ENCODE measurements at places on chromosomes 2 and 18.

- no peak for DNase-seq
- H3K27ac ChIP-seq: no peak overlapping the region
- H3K27me3 ChIP-seq: no peaks in the 10 kb centered on the region
- no peak overlapping the region for H3K4me3 ChIP-seq
Measured at GRCh38 chr2:11422901-11423435, 43.0 kb downstream of the E2F6 start.

GRCh38 chr2:119721043-119721442 lies 38.7 kb upstream of the PTPN4 start:
- no peak overlapping the region for H3K4me3 ChIP-seq
- peaks cover 7% of the 10 kb centered on the region for H3K4me1 ChIP-seq
- H3K27me3 ChIP-seq: no peaks in the 10 kb centered on the region
- no peaks in the 10 kb centered on the region for H3K36me3 ChIP-seq
- H3K27ac ChIP-seq: no peak overlapping the region

GRCh38 chr2:9384521-9384920 lies 38.8 kb downstream of the ITGB1BP1 start:
- H3K4me3 ChIP-seq: no peak overlapping the region
- H3K27ac ChIP-seq: no peak overlapping the region
- no peaks in the 10 kb centered on the region for H3K4me1 ChIP-seq
- no peak for DNase-seq
- H3K27me3 ChIP-seq: no peaks in the 10 kb centered on the region

- H3K36me3 ChIP-seq: peaks cover 32% of the 10 kb centered on the region
- DNase-seq: no peak
- H3K4me1 ChIP-seq: no peaks in the 10 kb centered on the region
- no peak overlapping the region for H3K27ac ChIP-seq
Measured at GRCh38 chr2:3584608-3585260, 9.7 kb downstream of the RPS7 start.

- no peak overlapping the region for H3K4me3 ChIP-seq
- no peaks in the 10 kb centered on the region for H3K27me3 ChIP-seq
- peak; percentile 44 for DNase-seq
- H3K36me3 ChIP-seq: no peaks in the 10 kb centered on the region
Measured at GRCh38 chr2:10172033-10172871, 49.7 kb downstream of the RRM2 start.

DNA sequence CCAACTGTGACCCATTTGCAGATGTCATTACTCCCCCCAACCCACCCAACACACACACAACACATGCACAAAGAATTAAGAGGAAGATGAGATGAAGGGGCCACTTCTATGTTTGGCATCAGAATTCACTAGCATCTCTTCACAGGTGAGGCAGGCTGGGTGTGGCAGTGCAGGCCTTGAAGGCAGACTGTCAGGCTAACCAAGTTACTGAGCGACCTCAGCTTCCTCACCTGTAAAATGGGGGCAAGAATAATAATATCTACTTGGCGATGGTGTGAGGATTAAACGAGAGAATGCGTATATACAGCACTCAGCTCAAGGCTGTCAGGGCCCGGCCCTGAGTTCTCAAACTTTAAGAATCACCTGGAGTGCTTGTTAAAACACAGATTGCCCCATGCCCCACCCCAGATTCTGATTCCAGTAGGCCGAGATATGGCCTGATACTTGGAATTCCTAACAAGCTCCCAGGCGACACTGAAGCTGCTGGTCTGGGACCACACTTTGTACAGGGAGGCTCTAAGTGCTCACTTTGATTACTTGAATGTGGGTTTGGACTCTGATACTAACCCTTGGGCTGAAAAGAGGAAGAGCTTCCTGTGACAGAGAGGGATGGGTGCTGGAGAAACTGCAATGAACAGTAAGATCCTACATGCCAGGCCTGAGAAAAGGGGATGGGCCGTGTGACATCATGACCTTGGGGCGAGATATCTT lies 1.1 kb downstream of the ACTG2 start:
- H3K4me3 ChIP-seq: no peak overlapping the region
- no peaks in the 10 kb centered on the region for H3K36me3 ChIP-seq
- no peaks in the 10 kb centered on the region for H3K27me3 ChIP-seq

DNA sequence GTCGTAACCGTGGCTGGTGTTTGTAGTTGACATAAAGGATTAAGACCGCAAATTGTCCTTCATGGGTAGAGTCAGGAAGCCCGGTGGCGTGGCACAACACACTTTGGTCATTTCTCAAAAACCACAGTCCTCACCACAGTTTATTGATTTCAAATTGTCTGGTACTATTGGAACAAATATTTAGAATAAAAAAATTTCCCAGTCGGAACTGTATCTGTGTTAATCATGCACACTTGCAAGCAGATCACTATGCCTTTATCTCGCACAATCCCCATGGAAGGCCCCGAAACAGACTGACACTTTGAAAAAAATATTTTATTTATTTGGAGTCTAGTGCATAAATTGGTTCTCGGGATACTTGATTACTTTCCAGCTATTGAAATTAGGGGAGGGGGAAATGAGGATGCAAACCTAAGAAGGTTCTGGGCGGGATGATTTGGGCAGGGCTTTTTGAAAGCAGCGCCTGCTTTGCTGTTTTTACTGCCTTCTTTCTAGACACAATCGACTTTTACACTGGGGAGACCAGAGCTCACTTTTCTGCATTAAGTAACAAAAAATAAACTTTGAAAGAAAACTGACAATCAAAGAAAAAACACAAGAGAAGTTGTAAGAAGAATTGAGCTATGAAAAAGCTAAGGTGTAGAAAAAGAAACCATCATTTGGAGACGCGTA lies 15.4 kb upstream of the HOXD1 start:
- no peak for DNase-seq
- H3K4me3 ChIP-seq: peak overlapping the region; percentile 49
- H3K27me3 ChIP-seq: peaks cover 100% of the 10 kb centered on the region
- H3K27ac ChIP-seq: no peak overlapping the region

DNA sequence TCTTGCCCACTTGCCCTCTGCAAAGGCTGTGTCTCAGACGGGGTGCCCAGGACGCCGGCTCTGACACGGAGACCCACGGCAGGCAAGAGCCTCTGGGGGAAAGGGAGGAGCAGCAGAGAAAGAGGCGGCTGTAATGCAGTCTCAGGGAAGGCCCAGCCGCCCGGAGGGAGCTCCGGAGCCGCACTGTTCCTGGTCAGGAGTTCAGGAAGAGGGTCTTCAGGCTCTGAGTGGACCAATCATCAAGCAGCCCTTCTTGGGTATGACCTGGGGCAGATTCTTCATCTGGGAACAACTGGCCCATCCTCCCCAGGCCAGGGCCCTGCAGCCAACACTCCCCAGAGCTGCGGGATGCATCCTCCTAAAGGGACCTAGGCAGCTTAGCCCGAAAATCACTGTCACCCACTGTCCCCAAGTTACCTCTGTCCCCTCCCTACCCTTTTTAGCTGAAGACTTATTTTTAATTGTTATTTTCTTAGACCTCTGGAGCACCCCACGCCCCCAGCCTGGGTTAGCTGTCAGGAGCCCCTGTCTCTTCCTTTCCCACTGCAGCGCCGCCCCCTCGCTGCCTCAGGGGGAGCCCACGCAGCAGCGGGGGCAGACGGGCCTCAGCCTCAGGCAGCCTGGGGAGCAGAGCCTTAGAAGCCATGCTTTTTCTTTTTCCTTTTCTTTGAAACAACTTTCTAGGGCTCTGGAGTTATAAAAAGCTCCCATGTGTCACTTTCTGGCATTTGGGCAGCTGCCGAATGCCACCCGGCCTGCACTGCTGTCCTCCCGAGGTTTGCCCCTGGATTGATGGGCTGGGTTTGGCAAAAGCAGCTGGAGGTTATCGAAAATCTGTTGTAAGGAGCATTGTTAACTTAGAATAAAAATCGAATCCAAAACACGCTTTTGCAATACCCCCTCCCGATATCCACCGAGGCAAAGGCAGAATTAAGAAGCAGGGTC lies 644 bp upstream of the NEU2 start:
- H3K27ac ChIP-seq: no peak overlapping the region
- no peaks in the 10 kb centered on the region for H3K36me3 ChIP-seq
- no peak overlapping the region for H3K4me3 ChIP-seq
- H3K4me1 ChIP-seq: no peaks in the 10 kb centered on the region
- no peaks in the 10 kb centered on the region for H3K27me3 ChIP-seq

DNA sequence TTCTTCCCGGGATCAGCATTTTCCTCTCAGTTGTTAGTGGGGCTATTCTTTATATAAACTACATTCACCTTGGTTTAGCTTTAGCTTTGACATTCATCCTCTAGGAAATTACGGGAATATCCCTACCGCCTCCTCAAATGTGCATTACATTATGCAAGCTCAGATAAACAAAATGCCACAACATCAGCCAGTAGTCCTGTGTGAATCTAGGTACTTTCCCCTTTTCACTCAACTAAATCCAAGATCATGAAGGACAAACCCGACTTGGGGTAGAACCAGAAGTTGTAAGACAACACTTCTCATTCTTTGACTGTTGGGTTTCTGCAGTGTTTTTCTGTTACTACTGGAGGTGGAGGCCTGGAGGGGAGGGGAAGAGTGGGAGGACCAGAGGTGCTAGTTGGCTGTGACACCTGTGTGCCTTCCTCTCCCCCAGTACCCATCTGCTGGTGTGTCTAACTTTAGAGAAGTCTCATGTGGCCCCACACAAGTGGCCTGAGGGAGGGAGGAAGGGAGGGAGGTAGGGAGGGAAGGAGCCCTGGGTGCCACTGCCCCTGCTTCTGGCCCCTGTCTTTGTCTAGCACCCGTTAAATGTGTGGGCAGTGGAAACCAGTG lies 84.8 kb upstream of the BCL2L11 start:
- DNase-seq: no peak
- no peaks in the 10 kb centered on the region for H3K4me1 ChIP-seq
- H3K27me3 ChIP-seq: no peaks in the 10 kb centered on the region
- H3K27ac ChIP-seq: no peak overlapping the region

- no peak for DNase-seq
- H3K27ac ChIP-seq: no peak overlapping the region
- H3K36me3 ChIP-seq: no peaks in the 10 kb centered on the region
- H3K27me3 ChIP-seq: no peaks in the 10 kb centered on the region
- peaks cover 30% of the 10 kb centered on the region for H3K4me1 ChIP-seq
Measured at GRCh38 chr18:58997811-58998337, 133.2 kb downstream of the ZNF532 start.
